ENCODE measurements at places on chromosomes 11 and 22. TPM values are rescaled to one million over a fixed set of nuclear protein-coding genes. Genes with fewer than 3 reads are reported as not detected.
A peak's percentile ranks its signal among the peaks of the same experiment; 100 is the strongest.

DNA sequence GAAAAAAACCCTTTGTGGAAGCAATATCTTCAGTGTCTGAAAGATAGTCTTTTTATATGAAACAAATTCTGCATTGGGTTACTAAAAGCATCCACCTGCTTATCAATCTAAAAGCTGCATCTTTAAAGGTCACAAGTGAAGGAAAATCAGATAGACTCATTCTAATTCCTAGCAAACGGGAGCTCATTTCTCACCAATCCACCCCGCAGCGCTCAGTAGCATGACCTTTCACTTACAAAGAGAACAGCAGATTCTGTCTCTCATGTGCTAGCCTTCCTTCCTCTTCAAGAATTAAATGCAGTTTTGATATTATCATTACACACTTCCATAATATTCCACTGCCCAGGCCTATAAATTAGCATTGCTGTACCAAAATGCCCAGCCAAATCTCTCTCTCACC, 212.9 kb downstream of the CADM1 start:
- no peaks in the 10 kb centered on the region for H3K4me1 ChIP-seq
- H3K27ac ChIP-seq, result no peak overlapping the region
- no peak for DNase-seq
- no peak overlapping the region for H3K4me3 ChIP-seq
- H3K36me3 ChIP-seq, result no peaks in the 10 kb centered on the region

GRCh38 chr11:79637219-79637618, 196.4 kb upstream of the TENM4 start:
- H3K36me3 ChIP-seq, result no peaks in the 10 kb centered on the region
- no peak for DNase-seq
- no peak overlapping the region for H3K27ac ChIP-seq
- H3K4me3 ChIP-seq, result no peak overlapping the region
- H3K27me3 ChIP-seq, result no peaks in the 10 kb centered on the region
- no peaks in the 10 kb centered on the region for H3K4me1 ChIP-seq

DNA sequence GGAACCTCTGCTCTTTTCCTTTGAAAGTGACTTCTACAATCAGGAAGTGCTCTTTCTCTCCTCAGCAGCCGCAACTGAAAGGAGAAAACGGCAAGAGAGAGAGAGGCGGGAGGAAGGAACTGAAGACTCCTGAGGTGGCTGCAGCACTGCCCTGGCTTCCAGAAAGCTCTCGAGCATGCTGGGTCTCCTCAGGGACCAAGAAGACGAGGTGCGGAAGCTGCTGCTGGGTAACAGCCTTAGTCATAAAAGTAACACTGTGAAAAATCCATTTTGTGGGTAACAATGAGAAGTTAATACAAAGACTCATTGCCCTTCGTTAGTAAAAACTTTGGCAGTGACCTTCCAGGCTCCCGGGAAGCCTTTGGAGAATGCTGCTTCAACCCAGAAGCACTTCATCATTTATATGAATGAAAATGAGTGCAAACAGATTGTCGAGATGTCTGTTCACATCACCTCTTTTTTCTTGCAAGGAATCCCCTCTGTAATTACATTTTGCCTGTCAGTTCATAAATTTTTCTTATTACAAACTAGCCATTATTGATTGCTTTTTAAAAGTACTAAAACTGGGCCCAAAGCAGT, 473.4 kb downstream of the SOX6 start:
- H3K27ac ChIP-seq, result peak overlapping the region; percentile 4
- no peak for DNase-seq
- H3K4me3 ChIP-seq, result no peak overlapping the region
- H3K27me3 ChIP-seq, result no peaks in the 10 kb centered on the region
- H3K36me3 ChIP-seq, result no peaks in the 10 kb centered on the region

The WEE1 gene
- 5.0 TPM for polyA plus RNA-seq

All from stomach (tissue), 19 donors.